NAMALWA (cell line): ENCODE measurements at places on chromosomes 7 and 10.

DNA sequence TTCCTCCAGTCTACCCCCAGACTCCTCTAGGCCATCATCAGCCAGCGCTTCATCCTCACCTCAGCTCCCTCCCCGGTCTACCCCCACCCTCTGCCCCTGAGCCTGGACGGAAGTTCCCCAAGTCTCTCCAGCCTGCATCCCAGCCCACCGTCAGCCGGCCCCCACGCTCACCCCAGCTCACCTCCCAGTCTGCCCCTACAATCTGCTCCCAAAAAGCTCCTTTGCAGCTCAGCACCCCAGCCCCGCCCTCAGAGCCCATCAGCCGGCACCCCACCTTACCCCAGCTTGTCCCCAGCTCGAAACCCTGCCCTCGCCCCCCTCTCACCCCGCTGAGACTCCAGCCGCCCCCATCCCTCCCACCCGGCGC, 322 bp upstream of the RAMP3 start:
- DNase-seq, result no peak

DNA sequence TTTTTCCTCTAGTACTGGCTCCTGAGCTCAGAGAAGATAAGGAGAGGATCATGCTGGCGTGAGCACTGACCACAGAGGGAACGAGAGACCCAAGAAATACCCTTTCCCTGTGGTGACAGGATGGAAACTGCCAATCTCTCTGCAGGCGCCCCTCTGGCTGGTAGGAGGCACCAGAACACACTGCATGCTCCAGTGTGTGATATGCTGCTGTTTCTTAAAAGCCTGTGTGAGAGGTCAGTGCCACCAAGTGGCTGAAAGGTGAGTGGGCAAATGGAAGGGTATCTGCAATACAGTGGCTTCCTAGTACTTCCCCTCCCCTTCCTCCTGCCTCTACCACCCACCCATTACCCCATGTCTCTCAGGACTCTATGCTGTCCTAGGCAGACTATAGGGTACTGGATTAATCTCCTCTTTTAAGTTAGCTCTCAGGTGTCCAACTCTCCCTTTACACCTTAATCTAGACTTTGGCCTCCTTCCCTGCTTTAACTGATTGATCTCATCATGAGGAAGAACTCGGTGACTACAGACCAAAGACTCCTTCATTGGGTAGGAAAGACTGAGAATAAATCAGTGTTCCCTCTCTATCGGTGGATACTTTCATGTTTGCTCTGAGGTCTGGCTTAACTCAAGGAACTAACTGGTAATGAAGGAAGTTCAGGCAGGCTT, 283.6 kb downstream of the ADRA2A start:
- peak; percentile 74 for DNase-seq

DNA sequence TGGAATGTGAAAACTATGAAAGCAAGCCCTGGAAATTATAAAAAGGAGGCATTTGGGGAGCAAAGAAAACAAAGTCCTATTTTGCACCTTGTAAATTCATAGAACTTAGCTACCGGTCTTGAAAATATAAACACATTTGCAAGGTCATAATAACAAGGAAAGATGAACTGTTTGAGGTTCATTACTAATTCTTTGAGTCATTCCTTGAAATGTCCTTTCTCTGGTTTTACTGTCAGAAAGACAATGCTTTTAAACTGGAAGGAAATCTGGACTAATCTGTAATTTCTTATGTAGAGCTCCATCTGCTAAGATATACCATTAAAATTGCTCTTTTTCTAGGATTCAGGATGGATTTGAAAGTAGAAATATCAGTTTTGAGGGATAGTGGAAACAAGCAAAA, 1.4 kb downstream of the ERLIN1 start:
- DNase-seq, result no peak

DNA sequence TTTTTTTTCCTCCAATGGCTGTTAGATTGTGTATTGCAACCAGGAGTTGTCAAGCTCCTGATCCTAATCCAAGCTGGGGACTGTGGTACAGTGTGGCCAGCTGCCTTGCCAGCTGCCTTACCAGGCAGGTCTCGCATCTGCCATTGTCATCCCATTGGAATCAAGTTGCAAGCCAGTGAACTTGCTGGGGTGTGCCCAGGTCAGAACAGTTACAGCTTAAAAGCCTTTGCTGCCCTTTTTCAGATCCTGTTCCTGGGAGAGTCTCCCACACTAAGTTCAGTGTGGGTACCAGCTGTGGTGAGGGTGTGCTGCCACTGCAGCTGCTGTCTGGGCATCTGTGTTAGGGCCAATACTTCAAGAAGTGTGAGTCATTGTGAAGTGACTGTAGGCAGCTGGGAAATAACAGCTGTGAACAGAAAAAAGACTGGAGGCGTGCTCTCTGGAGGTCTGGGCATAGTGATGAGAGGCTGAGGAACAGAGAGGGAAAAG, 72.8 kb downstream of the CCNY start:
- peak; percentile 27 for DNase-seq

- no peak for DNase-seq
Observed at GRCh38 chr10:130711072-130711471, 574.9 kb downstream of the GLRX3 start.

- DNase-seq, result no peak
Observed at GRCh38 chr10:106555599-106555998, 608.9 kb downstream of the SORCS1 start.

GRCh38 chr7:112986256-112987031, 100.2 kb downstream of the GPR85 start:
- no peak for DNase-seq

DNA sequence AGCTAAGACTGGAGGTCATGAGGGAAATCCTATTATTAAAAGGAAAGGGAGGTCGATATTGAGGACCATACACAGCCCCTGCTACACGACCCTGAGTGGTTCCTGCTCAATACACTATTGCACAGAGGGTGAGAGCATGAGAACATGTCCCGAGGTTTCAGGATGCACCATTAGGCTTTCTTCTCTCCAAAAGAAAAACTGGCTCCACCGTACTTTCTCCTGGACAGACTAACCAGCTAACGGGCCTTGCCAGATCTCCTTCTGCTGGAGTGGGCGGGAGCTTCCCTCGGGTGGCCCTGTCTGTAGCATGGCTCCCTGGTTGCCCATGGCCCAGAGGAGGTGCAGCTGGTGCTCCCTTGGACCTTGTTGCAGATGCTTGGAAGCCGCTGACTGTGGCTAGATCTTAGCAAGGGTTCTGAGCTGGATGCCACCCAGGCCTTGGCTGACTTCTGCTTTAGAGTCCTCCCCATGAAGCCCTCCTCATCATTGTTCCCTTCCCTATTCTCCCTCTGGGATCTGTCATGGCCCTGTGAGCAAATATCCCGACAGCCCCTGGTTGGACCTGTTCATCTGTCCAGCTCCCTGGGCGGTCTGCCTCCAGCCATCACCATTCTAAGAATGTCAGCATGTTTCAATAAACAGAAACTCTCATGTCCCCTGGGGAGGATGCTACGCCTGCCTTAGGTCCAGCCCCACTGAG, 52.9 kb upstream of the SHH start:
- DNase-seq, result no peak

- no peak for DNase-seq
Observed at GRCh38 chr7:134780166-134780828, 863 bp downstream of the CALD1 start.

- DNase-seq, result no peak
Observed at GRCh38 chr10:112208292-112208691, 24.7 kb upstream of the GPAM start.

GRCh38 chr10:86705905-86706304, 37.6 kb downstream of the LDB3 start:
- DNase-seq, result no peak

DNA sequence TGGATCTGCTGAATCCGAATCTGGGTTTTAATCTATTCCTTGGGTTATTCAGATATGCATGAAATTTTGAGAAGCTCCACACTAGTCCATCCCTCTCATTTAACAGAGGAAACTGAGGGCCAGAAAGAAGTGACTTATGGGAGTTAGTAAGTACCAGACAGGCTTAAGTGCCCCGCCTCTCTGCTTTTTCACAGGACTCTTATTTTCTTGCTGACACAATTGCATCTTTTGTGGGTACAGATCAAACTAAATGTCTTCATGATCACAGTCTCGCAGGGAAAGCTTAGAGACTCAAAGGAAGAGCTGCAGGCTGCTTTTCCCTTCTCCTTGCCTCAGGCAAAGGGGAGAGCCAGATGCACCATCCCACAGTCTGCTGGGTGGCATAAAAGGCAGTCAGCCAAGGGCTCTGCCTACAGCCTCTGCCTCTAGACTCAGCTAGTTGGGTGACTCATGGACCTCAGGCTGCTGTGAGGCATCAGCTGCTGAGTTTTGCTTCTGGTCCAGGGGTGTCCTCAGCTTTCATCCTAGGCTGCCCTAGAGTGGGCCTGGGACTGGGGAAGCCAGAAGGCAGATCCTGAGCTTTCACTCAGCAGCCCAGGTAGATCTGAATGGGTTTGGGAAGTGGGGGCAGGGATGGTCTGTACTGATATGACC, 11.6 kb downstream of the GOLGA7B start:
- no peak for DNase-seq

- peak; percentile 47 for DNase-seq
Observed at GRCh38 chr10:100827819-100828737, 82.7 kb downstream of the PAX2 start.

DNA sequence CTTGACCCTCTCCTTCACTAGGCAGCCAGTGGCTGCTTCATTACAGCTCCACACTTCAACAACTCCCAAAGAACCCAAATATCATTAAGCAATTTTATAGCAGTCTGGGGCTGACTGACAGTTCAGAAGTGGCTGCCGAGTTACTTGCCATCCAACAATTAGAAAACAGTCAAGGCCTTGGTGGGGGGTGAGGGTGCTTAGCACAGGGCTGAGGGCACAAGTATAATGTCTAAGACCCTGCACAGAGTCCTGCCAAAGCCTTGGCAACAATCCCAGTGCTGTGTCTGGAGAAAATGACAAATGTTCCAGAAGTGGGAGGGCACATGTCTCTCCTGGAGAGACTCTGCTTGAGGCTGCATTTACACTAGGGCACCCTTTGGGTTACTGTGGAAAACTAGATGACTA, 71.1 kb downstream of the CXCL12 start:
- no peak for DNase-seq

- no peak for DNase-seq
Observed at GRCh38 chr10:5906651-5907050, 16.6 kb downstream of the FBH1 start.

DNA sequence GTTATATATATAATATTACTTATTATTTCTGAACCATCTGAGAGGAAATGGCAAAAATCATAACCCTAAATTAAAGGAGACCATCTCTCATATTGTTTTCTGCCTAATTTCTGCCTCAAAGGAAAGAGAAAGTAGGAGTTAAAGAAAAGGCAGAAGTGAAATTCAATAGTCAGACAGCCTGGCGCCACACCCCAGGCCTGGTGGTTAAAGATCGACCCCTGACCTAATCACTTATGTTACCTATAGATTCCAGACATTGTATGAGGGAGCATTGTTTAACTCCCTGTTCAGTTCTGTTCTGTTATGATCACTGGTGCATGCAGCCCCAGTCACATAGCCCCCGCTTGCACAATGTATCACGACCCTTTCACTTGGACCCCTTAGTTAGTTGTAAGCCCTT, 24.9 kb upstream of the CHST3 start:
- no peak for DNase-seq

- no peak for DNase-seq
Observed at GRCh38 chr10:86073199-86073977, 293.2 kb downstream of the GRID1 start.

- DNase-seq, result no peak
Observed at GRCh38 chr7:51019191-51019844, 236.6 kb upstream of the GRB10 start.

DNA sequence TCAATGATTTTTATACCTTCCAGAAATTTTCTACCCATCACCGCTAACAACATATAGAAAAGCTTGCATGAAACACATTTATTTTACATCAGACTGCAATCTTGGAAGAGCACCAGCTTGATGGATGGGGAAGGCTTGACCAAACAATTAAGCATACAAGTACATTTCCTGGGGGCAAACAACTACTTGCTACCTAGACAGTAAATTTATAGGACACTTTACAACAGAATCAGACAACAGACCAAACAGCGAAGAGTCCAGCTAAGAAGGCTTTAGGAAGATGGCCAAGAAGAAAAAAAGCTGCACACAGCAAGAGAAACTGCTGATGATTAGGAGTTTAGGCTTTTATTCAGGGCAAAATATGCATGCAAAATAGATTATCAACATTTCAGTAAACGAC, 8.0 kb downstream of the AASS start:
- DNase-seq, result no peak

DNA sequence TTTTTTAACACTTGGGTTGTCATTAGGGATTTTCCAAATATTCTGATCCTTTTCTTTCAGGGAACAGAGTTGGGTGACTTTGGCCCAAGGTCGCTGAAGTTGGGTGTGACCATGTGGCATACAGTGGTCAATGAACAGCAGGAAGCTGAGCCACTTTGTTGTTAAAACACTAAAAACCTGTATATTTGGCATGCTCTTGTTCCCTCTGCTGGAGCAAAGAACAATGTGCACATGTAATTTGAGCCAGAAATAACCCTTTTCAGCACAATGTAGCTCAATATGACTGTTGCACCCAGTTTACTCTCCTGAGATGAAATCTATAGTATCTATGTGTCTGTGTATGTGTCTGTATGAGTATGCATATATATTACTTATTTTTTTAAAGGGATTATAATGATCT, 74.9 kb downstream of the ADCYAP1R1 start:
- peak; percentile 36 for DNase-seq

GRCh38 chr7:139125657-139126056, 16.1 kb upstream of the ZC3HAV1 start:
- no peak for DNase-seq

- no peak for DNase-seq
Observed at GRCh38 chr7:31020161-31020560, 31.9 kb upstream of the ADCYAP1R1 start.

DNA sequence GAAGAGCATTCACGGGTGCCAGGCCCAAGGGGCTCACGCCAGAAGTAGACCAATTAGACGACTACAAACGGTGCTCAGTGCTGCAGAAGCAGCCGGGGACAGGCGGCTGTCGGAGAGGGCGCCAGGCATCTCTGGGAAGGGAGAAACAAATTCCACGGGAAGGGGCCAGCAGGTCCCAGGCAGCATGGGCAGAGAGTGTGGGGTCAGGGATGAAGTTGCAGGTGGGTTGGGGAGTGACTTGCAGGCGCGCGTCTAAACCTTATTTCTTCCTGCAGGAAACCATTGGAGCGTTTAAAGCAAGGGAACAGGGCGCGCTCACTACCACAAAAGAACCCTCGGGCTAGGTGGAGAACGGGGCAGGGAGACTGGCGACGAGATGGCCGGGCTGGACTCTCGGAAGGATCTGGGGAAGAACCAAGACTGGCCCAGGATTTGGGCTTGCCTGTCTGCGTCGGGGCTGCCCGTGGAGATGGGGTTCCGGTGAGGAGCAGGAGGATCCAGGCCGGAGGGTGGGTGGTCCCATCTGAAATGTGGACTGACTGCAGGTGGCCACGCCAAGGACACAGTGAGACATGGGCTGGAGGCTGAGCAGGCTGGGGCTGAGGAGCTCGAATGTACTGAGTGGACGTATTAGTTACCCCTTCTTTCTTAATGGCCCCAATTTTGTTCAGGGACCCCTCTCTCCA, 116.3 kb upstream of the DIP2C start:
- DNase-seq, result no peak

DNA sequence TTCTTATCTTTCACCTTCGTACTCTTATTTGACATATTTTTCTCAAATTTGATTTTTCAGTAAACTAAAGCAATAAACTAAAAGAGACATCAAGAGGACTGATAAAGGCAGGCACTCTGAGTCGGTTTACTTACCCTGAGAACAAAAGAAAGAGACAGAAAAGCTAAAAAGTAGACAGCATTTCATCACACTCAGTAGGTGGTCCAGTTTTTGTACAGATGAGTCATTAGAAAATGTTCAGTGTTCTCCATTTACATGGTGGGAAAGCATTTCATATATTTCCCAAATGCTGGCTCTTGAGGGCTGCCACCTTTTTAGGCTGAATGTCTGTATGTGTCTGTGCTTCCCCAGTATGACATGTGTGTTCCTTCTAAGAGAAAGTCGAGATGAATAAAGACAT, 52.7 kb downstream of the NHLRC2 start:
- no peak for DNase-seq
